RCC 7860 (cell line): ENCODE measurements at places on chromosomes 2 and 18.

GRCh38 chr2:170202437-170202836 is 24.5 kb downstream of the MYO3B start:
- no peak for DNase-seq

DNA sequence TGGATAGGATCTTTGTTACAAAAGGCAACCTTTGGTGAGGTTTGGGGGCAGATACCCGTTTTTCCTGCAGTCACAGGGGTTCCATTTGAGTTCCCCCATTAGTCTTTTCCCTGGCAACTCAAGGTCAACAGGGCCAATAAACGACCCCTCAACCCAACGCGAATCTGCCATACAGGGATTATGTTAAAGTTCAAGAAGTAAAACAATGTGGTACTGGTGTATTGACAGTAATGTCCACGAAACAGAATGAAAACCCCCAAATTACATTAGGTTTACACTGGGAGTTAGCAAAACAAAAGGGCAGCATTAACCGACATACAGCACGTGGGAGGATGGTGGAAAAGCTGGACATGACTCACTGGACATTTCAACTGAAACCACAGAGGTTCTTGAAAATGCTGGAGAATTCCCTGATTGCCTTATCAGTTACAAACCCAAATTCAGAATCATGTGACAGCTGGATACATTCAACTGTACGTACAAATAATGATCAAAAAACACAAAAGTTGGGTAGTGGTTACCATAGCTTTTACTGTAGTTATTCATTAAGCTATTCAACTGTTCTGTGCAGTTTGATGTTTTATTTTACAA is 4.9 kb upstream of the IMP4 start:
- peak; percentile 69 for DNase-seq

- DNase-seq: no peak
These were observed 419.7 kb upstream of the MEX3C start for GRCh38 chr18:51617167-51617566.

DNA sequence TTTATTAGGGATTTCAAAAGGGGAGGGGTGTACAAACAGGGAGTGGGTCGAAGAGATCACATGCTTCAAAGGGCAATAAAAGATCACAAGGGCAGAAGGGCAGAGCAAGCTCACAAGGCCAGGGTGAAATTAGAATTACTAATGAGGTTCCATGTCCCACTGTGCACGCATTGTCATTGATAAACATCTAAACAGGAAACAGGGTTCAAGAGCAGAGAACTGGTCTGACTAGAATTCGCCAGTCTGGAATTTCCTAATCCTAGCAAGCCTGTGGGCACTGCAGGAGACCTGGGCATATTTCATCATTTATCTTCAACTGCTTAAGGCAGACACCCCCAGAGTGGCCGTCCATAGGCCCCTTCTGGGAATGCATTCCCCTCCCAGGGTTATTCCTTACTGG is 408.2 kb downstream of the ZNF804A start:
- no peak for DNase-seq

GRCh38 chr2:234133004-234133403 is 82.5 kb downstream of the SPP2 start:
- DNase-seq: no peak

DNA sequence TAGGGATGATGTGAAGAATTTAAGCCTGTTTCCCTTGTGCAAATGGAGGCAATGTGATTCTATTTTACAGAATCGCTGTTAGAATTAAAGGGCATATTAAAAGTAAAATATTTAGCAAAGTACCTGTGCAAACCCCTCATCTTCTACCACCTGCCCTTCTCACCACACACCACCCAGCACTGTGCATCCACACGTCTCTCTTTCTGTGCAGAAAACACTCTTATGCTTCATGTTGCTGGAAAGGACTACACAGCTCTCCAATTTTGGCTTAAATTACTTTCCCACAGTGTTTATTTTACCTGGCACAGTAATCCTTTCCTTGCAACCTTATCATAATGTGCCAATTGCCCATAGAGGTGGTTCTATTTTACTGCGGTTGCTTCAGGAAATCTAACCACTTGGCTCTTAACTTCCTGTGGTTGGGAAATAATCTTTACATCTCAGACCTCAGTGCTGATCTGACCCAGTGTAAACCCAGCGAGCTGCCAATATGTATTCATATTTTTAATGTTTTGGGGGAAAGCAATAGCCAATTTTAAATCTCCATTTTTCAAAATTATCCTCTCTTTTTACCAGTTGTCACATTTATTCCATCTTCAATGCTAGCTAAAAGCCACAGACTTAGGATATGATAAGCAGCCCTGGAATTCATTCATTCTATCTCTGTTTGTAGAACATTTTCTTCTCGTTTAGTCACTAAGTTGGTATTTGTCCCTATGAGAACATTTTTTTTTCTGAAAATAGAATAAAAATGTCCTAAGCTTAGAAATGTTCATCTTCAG is 250.9 kb downstream of the DSEL start:
- DNase-seq: peak; percentile 38

DNA sequence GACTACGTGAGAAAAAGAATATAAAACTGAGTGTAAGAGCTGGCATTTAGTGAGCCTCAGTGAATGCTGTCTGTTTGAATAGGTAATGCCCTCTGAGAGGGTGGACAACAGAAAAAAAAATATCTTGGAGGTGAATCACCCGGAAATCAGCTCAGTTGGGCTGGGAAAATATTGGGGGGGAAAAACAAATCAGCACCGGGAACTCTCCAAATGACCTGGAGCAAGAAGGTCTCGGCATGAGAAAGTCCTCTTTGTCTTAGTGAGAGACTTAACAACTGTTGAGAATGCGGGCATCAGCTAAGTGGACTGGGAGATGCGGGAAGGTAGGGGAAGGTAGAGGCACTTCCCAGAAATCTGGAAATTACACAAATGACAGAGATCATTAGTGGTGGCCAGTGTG is 109.4 kb upstream of the POU3F3 start:
- no peak for DNase-seq

- DNase-seq: no peak
These were observed 809.8 kb upstream of the SOX11 start for GRCh38 chr2:4882421-4882820.

GRCh38 chr2:237865623-237866041 is 6.2 kb downstream of the RAMP1 start:
- no peak for DNase-seq

DNA sequence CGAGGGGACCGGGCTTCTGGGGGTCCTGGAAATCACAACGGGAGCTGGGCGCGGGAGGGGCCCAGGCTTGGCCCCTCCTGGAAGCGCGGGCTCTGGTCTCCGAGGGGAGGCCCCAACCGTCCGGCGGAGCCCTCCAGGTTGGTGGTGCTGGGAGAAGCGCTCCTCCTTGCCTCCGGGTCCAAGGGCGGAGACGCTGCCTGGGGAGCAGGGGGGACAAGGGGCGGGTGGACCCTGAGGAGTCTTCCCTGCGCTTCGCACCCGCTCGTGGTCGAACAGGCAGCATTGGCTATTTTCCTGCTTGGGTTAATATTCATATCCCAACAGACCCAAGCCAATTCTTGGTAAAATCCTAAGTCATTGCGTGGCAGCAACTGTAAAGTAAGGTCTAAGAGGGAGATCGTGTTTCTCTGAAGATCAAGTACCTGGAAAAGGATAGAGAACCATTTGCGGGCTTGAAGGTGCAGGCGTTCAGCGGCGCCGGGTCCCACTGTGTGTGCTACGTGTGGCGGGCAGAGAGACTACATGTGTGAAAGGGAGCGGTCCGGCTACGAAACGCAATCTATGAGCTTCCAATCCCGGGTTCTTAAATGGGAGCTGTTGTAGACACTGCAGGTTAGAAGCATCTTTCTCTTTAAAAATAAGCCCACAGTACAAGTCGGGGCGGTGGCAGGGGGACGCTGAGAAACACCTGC is 805 bp downstream of the CIDEA start:
- no peak for DNase-seq

DNA sequence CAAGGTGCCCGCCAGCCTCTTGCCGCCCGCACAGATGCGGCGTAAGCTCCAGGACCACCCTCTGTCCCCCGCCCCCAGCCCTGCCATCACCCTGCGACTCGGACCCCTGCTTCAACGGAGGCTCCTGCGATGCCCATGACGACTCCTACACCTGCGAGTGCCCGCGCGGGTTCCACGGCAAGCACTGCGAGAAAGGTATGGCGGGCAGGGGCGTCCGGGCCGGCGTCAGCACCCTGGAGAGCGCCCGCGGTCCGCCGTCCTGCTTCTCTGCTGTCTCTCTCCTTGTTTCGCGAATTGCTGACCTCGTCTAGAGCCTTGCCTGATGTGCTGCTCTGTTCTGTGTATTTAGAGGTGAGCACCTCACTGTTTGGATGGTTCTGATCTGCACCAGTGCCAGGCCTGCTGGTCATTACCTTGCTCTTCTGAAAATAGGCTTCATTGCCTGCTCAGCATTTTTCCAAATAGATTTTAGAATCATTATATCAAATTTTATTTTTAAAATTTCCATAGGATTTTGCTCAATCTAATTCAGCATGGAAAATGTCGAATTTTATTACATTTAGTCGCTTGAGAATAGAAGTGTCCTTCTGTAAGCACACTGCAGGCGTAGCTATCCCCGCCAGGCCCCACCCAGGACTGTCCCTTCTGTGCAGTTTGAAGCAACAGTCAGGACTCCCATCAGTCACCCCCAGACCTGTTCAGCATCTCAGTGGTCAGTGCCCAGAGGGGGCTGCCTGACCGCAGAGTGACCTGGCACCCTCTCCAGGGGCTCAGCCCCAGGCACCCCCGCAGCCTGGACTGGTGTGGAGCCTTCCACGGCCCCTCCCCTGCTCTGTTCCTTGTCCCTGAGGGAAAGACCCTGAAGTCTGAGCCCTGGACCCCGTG is 51.6 kb downstream of the SNED1 start:
- DNase-seq: no peak

DNA sequence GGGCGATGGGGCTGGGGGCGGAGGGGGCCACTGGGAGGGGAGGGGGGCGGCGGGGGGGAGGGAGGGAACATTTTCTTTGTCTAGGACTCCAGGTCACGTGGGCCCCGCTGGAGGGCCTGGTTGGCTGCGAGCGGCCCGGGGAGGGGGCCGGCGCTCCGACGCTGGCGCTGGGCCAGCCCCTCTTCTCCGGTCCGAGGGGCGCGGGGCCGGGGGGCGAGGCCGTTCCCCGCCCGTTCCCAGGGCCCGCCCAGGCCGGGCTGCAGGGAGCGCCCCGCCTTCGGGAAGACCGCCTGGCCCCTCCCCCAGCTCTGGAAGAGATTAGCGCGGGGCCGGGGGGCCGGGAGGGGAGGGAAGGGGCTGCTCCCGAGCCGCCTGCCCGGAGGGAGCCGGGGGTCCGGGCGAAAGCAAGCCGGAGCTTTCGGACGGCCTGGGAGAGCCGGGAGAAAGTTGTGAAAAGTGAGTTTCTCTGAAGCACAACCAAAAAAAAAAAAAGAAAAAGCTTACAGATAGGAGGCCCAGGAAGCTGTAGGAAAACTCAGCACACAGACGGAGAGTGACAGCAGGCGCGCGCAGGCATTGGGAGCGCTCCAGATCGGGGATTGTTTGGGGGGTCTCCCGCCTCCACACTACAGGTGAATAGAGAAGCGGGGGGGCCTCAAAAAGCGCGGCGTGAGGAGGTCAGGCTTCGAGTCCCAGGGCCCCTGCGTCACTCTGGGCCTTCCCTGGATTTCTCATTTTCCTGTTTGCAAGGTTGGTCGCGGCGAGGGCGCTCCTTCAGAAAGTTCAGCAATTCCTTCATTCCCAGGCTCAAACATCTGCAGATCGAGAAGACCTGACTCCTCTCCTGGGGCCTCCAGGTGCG is 84.1 kb upstream of the POMC start:
- no peak for DNase-seq

- no peak for DNase-seq
These were observed 343.1 kb downstream of the CELF4 start for GRCh38 chr18:37222354-37222998.

DNA sequence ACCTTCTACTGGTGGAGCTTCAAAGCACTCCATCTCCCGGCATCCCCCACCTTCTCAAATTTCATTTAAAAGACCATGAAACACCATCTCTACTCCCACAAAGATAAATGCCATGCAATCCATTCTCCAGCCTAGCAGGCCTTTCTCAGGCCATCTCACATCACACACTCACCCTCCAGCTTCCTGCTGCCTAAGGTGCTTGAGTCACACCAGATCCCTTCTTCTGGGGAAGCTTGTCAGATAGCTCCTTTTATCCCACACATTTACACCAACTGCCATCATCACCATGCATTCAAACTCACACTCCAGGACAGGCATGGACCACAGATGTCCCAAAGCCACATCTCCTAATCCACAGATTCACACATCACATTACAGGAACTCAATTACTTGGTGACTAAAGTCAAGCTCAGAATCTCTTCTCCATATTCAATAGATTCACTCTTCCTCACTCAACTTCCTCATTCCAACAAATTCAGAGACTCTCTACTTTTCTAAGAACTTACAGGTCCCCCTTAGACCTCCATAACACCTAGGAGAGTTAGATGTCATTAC is 292.5 kb downstream of the TNS1 start:
- no peak for DNase-seq

DNA sequence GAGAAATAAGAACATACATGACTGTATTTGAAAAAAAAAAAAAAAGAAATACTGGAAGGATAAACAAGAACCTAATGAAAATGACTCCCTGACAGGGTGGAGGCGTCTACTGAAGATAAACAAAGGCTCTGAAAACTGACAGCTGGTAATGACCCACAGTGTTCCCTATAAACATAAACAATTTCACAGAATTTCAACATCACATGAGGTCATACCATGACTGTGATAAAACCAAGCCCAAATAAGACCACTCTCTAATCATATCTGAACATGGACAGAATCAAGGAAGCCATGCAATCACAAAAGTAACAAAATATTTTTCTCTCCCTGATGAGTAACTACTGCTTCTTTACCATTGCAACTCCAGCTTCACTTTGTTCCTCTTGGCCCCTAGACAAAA is 159.3 kb downstream of the FAM124B start:
- DNase-seq: no peak

GRCh38 chr2:181312515-181312927 is 144.7 kb upstream of the ITGA4 start:
- DNase-seq: no peak

DNA sequence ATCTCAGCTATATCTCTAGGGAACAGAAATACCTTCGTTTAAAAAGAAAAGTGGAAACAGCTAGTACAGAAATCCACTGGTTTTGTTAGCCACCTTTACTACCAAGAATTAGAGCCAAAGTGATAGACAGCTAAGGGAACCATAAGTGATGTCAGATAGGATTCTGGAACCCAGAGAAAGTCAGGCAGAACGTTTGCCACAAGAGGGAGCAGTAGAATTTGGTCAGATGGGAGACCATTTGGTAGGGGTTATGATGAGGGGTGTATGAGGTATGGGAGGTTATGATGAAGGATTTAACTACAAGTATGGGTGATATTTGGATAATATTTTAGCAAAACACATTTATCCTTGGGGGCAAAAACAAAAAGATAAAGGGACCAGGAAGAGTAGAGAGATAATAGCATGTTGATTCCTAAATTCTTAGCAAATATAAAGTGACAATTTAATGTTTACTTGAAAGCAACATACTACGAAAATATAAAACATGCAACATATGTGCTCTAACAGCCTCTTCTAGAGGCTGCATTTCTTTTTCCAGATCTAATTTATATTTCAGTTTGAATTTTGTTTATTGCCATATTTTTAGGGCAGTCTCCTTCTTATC is 3.3 kb downstream of the SLC8A1 start:
- no peak for DNase-seq
